ENCODE measurements at places on chromosomes 4 and X. TPM values are rescaled to one million over a fixed set of nuclear protein-coding genes. Genes with fewer than 3 reads are reported as not detected.

The MSX1 gene
- total RNA-seq, result 1.3 TPM

The SYP gene
- total RNA-seq, result 0.17 TPM

The USP17L15 gene
- not detected for total RNA-seq

The DMP1 gene
- total RNA-seq, result not detected

The PCDH18 gene
- total RNA-seq, result 542 TPM

The FIP1L1 gene
- 98.3 TPM for total RNA-seq

The AREG gene
- 1.5 TPM for total RNA-seq

The SLC6A8 gene
- 9.8 TPM for total RNA-seq

The FGF2 gene
- 57.8 TPM for total RNA-seq

The DCAF4L1 gene
- total RNA-seq, result 0.17 TPM

- no peaks in the 10 kb centered on the region for H3K36me3 ChIP-seq
- no peak overlapping the region for H3K4me3 ChIP-seq
- no peaks in the 10 kb centered on the region for H3K27me3 ChIP-seq
- H3K27ac ChIP-seq, result no peak overlapping the region
- peaks cover 3% of the 10 kb centered on the region for H3K4me1 ChIP-seq
Observed at GRCh38 chr4:188783175-188783574, 643.9 kb downstream of the TRIML1 start.

GRCh38 chrX:109839694-109840567 lies 106.9 kb upstream of the ACSL4 start:
- no peaks in the 10 kb centered on the region for H3K36me3 ChIP-seq
- H3K4me1 ChIP-seq, result peaks cover 11% of the 10 kb centered on the region
- no peak overlapping the region for H3K4me3 ChIP-seq
- DNase-seq, result no peak

- H3K4me3 ChIP-seq, result no peak overlapping the region
- no peaks in the 10 kb centered on the region for H3K27me3 ChIP-seq
- DNase-seq, result no peak
- no peak overlapping the region for H3K27ac ChIP-seq
Observed at GRCh38 chr4:128722911-128723310, 86.6 kb upstream of the JADE1 start.

- peak; percentile 93 for DNase-seq
- peaks cover 7% of the 10 kb centered on the region for H3K4me1 ChIP-seq
- H3K4me3 ChIP-seq, result no peak overlapping the region
- H3K27me3 ChIP-seq, result no peaks in the 10 kb centered on the region
Observed at GRCh38 chr4:39614487-39615162, 24.0 kb downstream of the SMIM14 start.

- no peak overlapping the region for H3K4me3 ChIP-seq
- H3K27ac ChIP-seq, result no peak overlapping the region
- peak; percentile 43 for DNase-seq
- no peaks in the 10 kb centered on the region for H3K4me1 ChIP-seq
- H3K36me3 ChIP-seq, result no peaks in the 10 kb centered on the region
Observed at GRCh38 chr4:27278615-27279375, 418.2 kb downstream of the STIM2 start.

DNA sequence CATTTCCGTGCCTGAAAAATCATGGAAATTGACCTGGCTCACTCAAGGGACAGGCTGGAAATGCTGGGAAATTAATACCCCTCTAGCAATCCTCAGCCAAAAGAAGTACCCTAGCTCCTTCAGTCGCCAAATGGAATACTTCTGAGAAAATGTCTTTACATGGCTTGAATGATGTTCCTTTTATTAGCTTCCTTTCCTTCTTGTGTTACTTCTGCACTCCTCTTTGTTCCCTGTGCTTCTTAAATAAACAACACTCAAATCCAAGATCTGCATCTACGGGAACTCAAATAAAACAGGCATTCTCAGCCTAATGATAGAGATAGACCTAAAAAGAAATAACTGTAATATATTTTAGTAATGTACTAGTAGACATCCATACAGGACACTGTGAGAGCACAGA lies 36.1 kb downstream of the SPARCL1 start:
- peaks cover under 1% of the 10 kb centered on the region for H3K4me1 ChIP-seq
- H3K36me3 ChIP-seq, result no peaks in the 10 kb centered on the region
- no peak overlapping the region for H3K27ac ChIP-seq
- no peaks in the 10 kb centered on the region for H3K27me3 ChIP-seq
- H3K4me3 ChIP-seq, result no peak overlapping the region

DNA sequence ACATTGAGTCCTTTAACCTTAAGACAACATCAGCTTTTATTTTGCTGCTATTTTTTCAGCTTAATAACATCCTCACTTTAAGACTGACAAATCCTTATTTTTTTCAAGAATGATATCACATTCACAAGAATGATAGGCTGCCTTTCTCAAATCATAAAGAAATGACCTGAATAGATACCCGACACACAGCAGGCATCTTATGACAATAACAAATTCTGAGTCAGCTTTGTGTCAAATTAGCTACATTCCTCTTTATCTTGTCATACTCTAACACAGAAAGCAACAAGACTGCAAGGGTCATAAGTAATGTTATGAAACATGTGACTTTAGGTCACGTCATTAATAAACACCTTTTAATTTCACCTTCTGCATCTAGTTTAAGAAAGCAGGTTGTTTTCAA lies 2387.6 kb downstream of the PCDH7 start:
- H3K36me3 ChIP-seq, result no peaks in the 10 kb centered on the region
- no peak overlapping the region for H3K27ac ChIP-seq
- H3K4me3 ChIP-seq, result no peak overlapping the region
- H3K4me1 ChIP-seq, result no peaks in the 10 kb centered on the region
- no peak for DNase-seq
- H3K27me3 ChIP-seq, result no peaks in the 10 kb centered on the region

DNA sequence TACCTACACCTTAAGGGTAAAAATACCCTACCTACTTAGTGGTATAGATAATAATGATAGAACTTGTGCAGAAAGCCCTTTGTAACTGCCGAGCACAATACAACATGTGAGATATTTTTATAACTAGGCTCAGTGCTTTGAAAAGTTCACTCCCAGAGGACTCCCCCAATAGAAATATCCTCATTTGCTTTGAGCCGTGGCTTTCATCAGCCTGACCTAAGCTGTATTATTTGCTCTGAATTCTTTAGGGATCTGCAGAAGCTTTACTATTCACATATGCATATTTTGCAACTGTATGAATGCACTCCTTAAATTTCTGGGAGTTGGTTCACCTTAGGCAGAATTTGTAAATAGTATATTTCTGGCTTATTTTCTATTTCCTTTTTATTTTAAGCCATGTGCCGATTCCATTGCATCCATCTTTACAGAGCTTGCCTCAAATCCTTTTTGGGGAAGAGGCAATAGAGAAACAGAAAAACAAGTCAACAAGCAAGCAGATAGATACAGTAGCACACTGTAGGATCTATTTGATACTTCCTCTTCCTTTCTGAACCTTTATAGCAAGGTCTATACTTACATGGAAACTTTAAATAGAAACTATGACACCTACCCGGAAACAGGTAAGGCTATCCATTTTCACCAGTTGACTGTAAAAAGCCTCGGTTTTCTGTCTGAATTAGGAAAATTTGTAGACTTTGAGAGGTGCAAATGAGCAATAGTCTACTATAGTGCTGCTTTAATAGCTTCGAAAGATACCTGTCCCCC lies 242.5 kb upstream of the VCX3A start:
- H3K4me3 ChIP-seq, result no peak overlapping the region
- H3K36me3 ChIP-seq, result no peaks in the 10 kb centered on the region
- H3K27ac ChIP-seq, result no peak overlapping the region
- no peaks in the 10 kb centered on the region for H3K4me1 ChIP-seq
- no peak for DNase-seq

GRCh38 chr4:14375816-14376215 lies 626.5 kb upstream of the CPEB2 start:
- no peak overlapping the region for H3K27ac ChIP-seq
- no peaks in the 10 kb centered on the region for H3K36me3 ChIP-seq
- no peak overlapping the region for H3K4me3 ChIP-seq
- peak; percentile 54 for DNase-seq
- no peaks in the 10 kb centered on the region for H3K4me1 ChIP-seq
- H3K27me3 ChIP-seq, result no peaks in the 10 kb centered on the region

GRCh38 chr4:110396963-110397362 lies 79.0 kb upstream of the ENPEP start:
- H3K27ac ChIP-seq, result no peak overlapping the region
- no peaks in the 10 kb centered on the region for H3K36me3 ChIP-seq
- no peaks in the 10 kb centered on the region for H3K27me3 ChIP-seq
- H3K4me1 ChIP-seq, result no peaks in the 10 kb centered on the region

- H3K4me3 ChIP-seq, result no peak overlapping the region
- H3K27me3 ChIP-seq, result no peaks in the 10 kb centered on the region
- H3K4me1 ChIP-seq, result no peaks in the 10 kb centered on the region
- H3K36me3 ChIP-seq, result no peaks in the 10 kb centered on the region
- no peak for DNase-seq
- no peak overlapping the region for H3K27ac ChIP-seq
Observed at GRCh38 chr4:114734594-114734993, 136.0 kb downstream of the UGT8 start.

GRCh38 chrX:41002026-41002425 lies 83.2 kb upstream of the USP9X start:
- no peaks in the 10 kb centered on the region for H3K36me3 ChIP-seq
- H3K27ac ChIP-seq, result no peak overlapping the region
- H3K27me3 ChIP-seq, result no peaks in the 10 kb centered on the region
- no peak overlapping the region for H3K4me3 ChIP-seq
- DNase-seq, result no peak

GRCh38 chr4:137524725-137525369 lies 7.4 kb downstream of the PCDH18 start:
- H3K27ac ChIP-seq, result peak overlapping the region; percentile 35
- H3K36me3 ChIP-seq, result peaks cover 25% of the 10 kb centered on the region
- peak; percentile 65 for DNase-seq
- H3K4me3 ChIP-seq, result peak overlapping the region; percentile 21

DNA sequence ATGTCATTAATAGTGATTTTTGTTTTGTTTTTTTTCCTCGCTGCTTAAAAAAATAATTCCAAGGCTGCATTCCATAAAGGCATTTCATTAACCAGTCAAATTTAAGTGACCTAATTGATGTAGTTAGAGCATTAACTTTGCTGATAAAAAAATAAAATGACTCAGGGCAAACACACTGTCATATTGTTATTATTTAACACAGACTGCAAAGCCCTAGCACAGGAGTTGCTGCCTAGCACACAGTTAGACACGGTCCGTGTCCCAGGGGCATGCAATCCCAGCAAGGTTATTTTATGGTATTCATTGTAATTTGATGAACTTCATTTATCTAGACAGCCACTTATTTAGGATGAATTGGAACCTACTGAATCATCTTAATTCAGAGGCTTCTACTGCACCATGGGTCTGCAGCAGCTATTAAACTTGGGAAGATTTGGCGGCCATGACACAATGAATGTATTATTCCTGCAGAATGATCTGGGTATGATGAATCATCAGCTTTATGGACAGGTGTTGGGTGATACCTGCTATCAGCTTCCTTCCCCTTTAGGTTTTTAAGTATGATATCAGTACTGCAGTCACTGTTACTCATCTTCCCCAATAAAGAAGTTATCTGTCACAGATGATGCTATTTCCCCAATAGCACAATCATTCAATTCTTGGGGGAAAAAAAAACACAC lies 182.7 kb downstream of the PPARGC1A start:
- no peaks in the 10 kb centered on the region for H3K4me1 ChIP-seq
- no peak overlapping the region for H3K4me3 ChIP-seq
- H3K27ac ChIP-seq, result no peak overlapping the region

GRCh38 chrX:80004458-80004857 lies 10.1 kb upstream of the TBX22 start:
- no peak overlapping the region for H3K4me3 ChIP-seq
- no peaks in the 10 kb centered on the region for H3K36me3 ChIP-seq
- DNase-seq, result no peak

- peak; percentile 48 for DNase-seq
- H3K36me3 ChIP-seq, result no peaks in the 10 kb centered on the region
- H3K27me3 ChIP-seq, result no peaks in the 10 kb centered on the region
Observed at GRCh38 chr4:136277741-136278140, 1254.6 kb downstream of the PCDH18 start.

- no peak overlapping the region for H3K4me3 ChIP-seq
- H3K27ac ChIP-seq, result no peak overlapping the region
Observed at GRCh38 chr4:142311916-142312315, 534.2 kb downstream of the INPP4B start.

DNA sequence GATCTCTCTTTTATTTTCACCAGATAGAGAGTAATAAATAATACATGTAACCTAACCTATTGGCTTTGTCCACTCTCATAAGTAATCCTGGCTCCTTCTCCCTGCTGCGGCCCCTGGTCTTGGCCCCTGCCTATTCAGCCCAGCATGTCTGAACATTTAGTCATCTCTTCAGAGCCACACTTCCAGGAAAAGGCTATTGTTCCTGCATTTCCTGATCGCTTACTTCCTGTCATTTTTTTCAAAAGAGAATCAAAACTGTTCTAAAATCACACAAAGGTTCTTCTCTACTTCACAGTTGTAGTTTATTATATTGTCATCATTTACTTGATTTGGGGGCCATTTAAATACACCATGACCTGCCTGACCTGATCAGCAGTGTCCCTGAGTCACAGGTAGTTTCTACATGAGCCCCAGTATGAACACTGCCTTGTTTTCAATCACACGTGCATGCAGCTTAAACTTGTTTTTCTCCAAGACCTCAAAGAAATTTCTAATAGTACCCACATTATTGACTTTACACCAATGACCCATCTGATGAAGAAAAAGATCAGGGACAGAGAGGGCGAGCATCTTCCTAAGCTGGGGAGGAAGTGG lies 47.4 kb upstream of the KDR start:
- no peak overlapping the region for H3K4me3 ChIP-seq
- H3K27ac ChIP-seq, result no peak overlapping the region
- DNase-seq, result peak; percentile 31
- no peaks in the 10 kb centered on the region for H3K36me3 ChIP-seq
- peaks cover 11% of the 10 kb centered on the region for H3K4me1 ChIP-seq

GRCh38 chrX:55290963-55291362 lies 26.2 kb upstream of the PAGE3 start:
- no peak overlapping the region for H3K4me3 ChIP-seq
- DNase-seq, result no peak
- H3K4me1 ChIP-seq, result no peaks in the 10 kb centered on the region
- H3K36me3 ChIP-seq, result no peaks in the 10 kb centered on the region
- no peaks in the 10 kb centered on the region for H3K27me3 ChIP-seq

- peak overlapping the region; percentile 72 for H3K4me3 ChIP-seq
- DNase-seq, result peak; percentile 64
- H3K4me1 ChIP-seq, result no peaks in the 10 kb centered on the region
- H3K27me3 ChIP-seq, result no peaks in the 10 kb centered on the region
Observed at GRCh38 chrX:53681661-53682060, 4.9 kb downstream of the HUWE1 start.

- H3K27ac ChIP-seq, result no peak overlapping the region
- H3K4me3 ChIP-seq, result no peak overlapping the region
- DNase-seq, result no peak
- no peaks in the 10 kb centered on the region for H3K36me3 ChIP-seq
- no peaks in the 10 kb centered on the region for H3K27me3 ChIP-seq
- H3K4me1 ChIP-seq, result no peaks in the 10 kb centered on the region
Observed at GRCh38 chr4:6375620-6376295, 96.7 kb downstream of the PPP2R2C start.

GRCh38 chr4:4349867-4350266 lies 37.0 kb upstream of the NSG1 start:
- DNase-seq, result no peak
- H3K36me3 ChIP-seq, result no peaks in the 10 kb centered on the region
- H3K27me3 ChIP-seq, result no peaks in the 10 kb centered on the region
- no peaks in the 10 kb centered on the region for H3K4me1 ChIP-seq

- no peaks in the 10 kb centered on the region for H3K27me3 ChIP-seq
- H3K4me3 ChIP-seq, result no peak overlapping the region
- H3K36me3 ChIP-seq, result no peaks in the 10 kb centered on the region
- DNase-seq, result no peak
- H3K4me1 ChIP-seq, result no peaks in the 10 kb centered on the region
- H3K27ac ChIP-seq, result no peak overlapping the region
Observed at GRCh38 chrX:46247456-46247855, 297.8 kb downstream of the ZNF674 start.
